ENCODE measurements at places on chromosomes 1 and 21.

DNA sequence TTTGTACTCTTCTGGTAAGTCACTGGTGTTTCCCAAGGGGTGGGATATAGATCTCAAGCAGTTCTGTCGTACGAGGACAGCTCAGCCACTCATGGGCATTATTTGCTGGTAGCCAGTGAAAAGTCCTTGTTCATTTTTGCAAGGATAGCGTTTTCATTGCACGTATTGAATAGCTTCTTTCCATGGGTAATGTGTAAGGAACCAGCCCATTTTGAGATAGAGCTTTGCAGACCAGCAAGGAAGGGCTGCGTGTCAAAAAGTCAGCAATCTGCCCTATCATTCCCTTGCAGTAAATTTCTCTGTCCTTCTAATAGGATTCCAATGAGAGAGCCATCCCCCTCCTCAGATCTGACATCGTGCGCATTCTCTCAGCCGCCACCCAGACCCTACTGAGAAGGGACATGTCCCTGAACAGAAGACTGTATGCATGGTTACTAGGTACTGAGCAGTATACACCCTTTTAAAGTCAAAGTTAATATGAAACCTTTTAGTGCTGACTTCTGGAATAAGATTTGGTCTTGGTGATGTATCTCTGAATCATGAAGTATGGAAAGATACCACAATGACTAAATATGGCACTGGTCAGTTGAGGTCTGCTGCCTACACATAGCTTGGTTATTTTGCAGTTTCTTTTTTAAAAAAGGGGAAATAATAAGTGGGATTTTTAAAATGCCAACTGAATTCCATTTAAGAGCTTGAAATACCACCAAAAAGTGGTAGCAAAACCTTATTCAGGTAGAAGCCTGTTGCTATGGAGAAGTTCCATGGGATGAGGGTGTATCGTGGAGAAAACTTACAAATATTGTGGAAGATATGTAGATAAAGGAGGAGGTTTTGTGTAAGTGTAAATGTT, 55.3 kb downstream of the DOP1B start:
- DNase-seq, result no peak

GRCh38 chr1:214397497-214397896, 116.5 kb downstream of the SMYD2 start:
- no peak for DNase-seq

- DNase-seq, result no peak
These were observed 2.6 kb upstream of the SLC30A1 start for GRCh38 chr1:211581526-211581925.

DNA sequence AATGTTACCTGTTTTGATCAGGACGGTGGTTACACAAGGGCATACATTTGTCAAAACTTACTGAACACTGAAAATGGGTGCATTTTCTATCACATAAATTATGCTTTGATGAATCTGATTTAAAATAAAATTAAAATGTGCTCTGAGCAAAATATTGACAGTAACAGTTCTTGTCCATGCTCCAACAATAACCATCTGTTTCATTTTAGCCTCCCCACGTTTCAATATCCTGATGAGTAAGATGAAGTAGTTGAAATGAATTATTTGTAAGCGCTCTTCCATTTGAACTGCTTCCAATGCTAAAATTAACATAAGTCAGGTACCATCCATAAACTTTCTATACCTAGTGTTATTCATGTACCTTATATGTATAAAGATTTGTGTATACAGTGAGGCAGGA, 365.4 kb downstream of the LTN1 start:
- DNase-seq, result no peak
